ENCODE measurements at places on chromosomes 1 and 21.

DNA sequence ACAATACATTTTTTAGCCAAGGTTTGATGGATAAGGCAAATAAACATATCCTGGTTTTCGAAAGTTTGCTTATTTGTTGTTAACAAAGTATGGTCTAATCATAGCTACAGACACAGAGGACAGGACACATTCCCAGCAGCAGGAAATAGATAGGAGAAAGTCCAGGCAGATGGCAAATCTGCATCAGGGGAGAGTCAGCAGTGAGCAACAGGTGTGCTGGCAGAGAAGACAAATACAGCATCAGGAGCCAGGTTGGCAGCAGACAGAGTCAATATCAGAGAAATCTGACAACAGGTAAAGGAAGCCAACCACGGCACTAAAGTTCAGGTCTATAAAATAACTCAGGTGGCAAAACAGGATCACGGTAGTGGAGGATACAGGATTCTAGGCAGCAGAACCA lies 210.7 kb upstream of the PTBP2 start:
- no peak for DNase-seq

GRCh38 chr1:242432491-242433095 lies 91.9 kb downstream of the PLD5 start:
- no peak for DNase-seq

- no peak for DNase-seq
These were observed 181.0 kb downstream of the DHRS3 start for GRCh38 chr1:12436817-12437599.

DNA sequence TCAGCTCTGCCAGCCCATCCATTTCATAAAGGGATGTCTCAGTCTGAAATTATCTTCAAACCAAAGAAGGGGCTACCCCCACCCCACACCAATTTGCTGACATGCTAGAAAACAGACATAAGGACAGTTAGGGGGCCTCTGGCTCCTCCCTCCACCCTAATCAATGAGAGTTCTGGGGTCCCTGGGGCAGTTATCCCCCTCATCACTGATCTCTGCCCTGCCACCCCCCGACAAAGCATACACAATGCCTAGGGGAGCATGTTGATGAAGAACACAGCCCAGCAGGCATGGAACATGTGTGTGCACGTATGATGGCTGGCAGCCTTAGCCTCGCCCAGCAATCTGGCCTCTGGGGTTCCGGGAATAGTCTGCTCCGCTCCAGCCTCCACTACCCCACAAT lies 58.9 kb downstream of the RHBG start:
- DNase-seq, result no peak

- DNase-seq, result no peak
These were observed 45.6 kb upstream of the VAV3 start for GRCh38 chr1:108010581-108010980.

DNA sequence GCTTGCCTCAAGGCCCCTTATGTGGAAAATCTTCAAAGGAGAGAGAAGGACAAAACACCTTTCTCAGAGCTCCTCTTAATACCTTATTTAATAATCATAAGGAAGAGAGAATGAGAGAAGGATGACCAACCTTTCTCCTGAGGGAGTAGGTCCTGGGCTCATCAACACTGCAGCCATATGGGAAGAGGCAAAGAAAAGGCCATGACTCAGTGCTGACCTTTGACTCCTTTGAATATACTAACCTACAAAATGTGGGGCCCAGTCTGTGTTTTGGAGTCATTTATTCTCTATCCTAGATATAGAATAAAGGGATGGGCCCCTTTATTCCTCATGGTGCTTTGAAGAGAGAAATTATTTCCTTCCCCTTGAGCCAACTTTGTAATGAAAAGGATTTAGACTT lies 38.3 kb downstream of the CAMSAP2 start:
- no peak for DNase-seq

DNA sequence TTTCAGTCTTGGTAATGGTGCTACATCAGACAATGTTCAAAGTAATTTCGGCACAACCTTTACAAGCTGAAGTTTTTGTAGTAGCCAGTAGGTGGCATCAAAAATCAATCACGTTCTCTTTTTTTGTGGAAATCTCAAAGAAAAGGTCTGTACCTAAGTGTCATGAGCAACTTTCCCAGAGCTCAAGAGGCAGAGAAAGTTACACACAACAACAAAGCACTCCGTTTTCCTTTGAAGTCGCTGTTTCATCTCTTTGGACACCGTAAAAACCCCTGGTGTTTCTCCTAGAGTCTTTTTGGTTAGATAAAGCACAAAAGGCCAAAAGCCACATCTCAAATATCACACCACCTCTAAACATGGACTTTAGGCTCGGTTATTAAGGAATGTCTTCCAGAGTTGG lies 131.6 kb downstream of the LHX8 start:
- no peak for DNase-seq

DNA sequence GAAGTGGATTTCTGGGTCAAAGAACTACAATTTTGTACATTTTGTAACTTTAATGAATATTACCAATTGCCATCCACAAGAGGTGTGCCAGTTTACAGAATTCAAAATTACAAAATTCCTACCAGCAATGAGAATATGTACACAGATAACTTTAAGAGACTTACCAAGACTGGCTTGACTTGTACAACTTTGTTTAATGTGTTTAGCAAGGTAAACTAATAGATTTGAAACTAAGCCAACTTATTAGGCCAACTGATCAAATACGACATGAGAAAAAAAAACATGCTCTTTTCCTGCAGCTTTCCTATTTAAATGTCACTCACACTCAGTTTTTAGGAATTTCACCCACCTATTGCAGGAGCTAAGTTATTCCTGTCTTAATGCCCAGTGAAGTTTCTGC lies 11.4 kb downstream of the EXOC8 start:
- DNase-seq, result no peak

- no peak for DNase-seq
These were observed 14.1 kb downstream of the MYOCOS start for GRCh38 chr1:171636141-171636540.

- DNase-seq, result no peak
These were observed 57.9 kb downstream of the FGGY start for GRCh38 chr1:59354709-59355337.

- DNase-seq, result no peak
These were observed 12.6 kb upstream of the ADORA3 start for GRCh38 chr1:111516005-111516535.

DNA sequence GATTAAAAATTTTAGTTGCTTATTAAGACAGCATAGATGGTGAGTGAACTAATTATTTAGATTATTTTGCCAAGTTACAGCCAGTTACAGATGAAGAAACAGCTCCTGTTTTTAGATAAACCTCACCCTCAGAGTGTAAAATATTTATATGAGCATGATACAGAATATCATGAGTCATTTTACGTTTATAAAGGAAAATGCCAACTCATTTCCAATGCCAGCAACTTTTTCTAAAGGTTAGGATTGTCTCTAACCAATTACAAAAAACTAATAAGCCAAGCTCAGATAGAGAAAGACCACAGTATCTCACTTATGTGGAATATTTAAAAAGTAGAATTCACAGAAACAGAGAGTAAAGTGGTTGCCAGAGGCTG lies 590.1 kb downstream of the LTN1 start:
- no peak for DNase-seq

GRCh38 chr1:81231729-81232038 lies 569.0 kb upstream of the ADGRL2 start:
- no peak for DNase-seq

DNA sequence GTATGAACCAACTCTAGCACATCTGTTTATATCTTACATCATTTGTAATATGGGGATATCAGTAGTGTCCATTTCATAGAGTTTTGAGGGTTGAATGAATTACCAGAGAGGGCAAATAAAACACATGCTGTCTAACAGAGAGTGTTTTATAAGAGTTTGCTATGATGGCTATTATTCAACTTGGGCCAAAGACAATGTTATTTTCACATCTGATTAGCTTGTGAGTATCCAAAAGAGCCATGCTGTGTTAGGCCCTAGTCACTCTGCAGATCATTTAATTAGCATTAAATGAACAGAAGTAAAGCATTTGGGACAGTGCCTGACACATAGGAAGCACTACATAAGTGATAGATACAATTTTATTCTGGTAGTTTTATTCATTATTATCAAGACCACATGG lies 4.2 kb upstream of the RNF11 start:
- no peak for DNase-seq

GRCh38 chr1:101064697-101065096 lies 39.1 kb upstream of the DPH5 start:
- no peak for DNase-seq

- DNase-seq, result no peak
These were observed 171.7 kb downstream of the NFIA start for GRCh38 chr1:61253912-61254633.

DNA sequence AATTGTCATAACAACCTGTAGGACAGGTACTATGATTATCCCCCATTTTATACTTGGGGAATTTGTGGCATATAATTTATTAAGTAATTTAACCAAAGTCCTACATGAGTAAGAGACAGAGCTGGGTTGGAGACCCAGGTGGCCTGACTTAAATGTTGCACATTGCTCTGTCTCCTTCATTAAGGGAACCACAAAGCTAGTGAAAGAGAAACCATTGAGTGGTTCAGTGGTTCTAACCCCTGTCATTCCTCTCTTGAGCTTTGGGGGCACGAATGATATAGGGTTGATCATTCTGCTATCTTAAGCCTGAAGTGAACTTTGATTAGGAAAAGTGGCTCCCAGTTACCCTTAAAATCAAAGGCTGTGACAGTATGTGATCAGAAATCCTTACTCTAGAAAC lies 5.3 kb upstream of the MAP3K7CL start:
- DNase-seq, result no peak

- DNase-seq, result no peak
These were observed 508.8 kb downstream of the PLPP3 start for GRCh38 chr1:56070601-56071000.

DNA sequence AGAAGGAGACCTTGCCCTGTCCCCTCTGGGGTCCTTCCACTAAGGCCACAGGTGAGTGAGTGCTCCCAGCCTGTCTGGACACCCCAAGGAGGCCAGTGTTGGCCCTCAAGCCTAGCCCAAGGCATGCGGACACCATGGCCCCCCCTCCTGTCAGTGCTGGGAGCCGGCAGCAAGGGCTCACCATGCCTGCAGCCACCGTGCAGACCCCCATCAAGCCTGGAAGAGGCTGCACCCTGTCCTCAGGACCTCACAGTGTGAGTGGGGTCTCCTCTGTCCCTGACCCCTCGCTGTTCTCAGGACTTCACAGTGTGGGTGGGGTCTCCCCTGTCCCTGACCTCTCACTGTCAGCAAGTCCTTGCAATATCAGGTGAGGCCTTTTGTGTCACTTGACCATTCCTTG lies 33.2 kb upstream of the PRSS38 start:
- DNase-seq, result no peak

DNA sequence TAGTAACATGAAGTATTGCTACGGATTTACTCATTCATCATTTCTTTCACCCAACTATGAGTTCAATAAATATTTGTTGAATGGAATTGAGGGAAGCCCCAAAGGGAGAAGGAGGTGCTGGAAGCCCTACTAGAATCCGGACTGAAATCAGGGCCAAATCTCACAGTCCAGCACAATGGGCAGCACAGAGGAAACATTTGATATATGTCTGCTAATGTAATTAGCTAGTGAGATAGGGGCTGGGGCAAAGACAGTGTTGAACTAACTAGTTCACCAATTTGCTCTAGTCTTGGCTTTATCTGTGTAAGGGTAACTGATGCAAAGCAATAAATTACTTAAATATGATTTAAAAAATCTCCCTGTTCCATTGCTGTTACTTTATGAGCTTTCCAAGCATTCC lies 26.1 kb upstream of the SLC30A1 start:
- DNase-seq, result no peak

DNA sequence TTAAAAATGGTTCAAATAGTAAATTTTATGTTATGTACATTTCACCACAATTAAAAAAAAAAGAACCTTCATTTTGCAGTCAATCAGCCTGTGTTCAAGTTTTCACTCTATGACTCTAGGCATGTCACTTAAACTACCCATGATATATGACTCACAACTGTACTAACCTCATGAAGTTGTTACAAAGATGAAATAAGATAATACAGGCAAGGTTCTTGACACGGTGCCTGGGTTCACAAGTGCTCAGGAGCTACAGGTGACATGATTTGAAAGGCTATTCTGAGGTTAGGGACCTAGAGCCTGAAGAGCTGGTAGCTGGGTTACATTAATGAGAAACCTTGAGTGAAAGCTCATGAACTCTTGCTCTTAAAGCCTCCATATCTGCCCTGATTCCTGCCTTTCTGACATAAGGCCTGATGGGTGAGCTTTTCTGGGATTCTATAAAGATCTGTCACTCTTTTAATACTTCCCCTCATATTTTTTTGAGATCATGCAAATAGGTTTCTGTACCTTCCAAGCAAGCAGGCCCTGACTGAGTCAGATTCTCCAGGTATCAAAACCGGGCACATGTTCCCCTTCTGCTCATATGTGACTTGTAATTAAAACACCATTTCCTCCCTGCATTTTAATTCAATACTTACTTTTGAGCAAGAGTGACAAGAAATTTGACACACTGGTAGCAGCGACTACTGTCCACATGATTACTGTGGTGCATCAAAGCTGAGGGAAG lies 34.0 kb downstream of the PCSK9 start:
- no peak for DNase-seq

- DNase-seq, result peak; percentile 78
These were observed at the start of gene NASP for GRCh38 chr1:45583666-45584350. NASP (plus strand) TSS chr1:45584041; CDS start chr1:45584147, 106 bp downstream.

- DNase-seq, result no peak
These were observed 501.4 kb upstream of the USP24 start for GRCh38 chr1:55716610-55717009.

- no peak for DNase-seq
These were observed 68.8 kb upstream of the COL6A1 start for GRCh38 chr21:45912611-45913417.

- DNase-seq, result no peak
These were observed 11.4 kb upstream of the PRPF3 start for GRCh38 chr1:150309758-150310508.

DNA sequence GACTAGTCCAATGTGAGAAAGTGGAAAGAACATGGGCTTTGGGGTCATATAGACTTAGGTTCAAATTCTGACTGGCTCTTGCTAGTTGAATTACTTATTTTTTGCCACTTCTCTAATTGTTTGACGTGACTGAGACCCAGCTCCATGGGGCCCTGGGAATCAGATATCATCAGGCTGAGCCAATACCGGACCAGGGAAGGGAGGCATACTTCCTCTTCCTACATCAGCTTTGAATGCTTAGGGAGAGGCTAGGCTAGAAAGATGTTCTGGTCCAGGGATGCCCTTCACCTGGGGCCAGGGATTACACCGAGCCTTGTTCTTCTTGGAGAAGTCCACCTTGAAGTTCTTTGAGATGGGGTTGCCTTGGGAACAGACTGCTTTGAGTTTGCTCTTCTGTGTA lies 3.7 kb upstream of the NR1I3 start:
- no peak for DNase-seq

GRCh38 chr1:204211046-204211445 lies 2.7 kb downstream of the GOLT1A start:
- DNase-seq, result no peak

Data from SW 1271 (cell line).